ENCODE measurements at places on chromosomes 3 and 15. TPM values are rescaled to one million over a fixed set of nuclear protein-coding genes. Genes with fewer than 3 reads are reported as not detected.

The CLDN1 gene
- 4.1 TPM for total RNA-seq

DNA sequence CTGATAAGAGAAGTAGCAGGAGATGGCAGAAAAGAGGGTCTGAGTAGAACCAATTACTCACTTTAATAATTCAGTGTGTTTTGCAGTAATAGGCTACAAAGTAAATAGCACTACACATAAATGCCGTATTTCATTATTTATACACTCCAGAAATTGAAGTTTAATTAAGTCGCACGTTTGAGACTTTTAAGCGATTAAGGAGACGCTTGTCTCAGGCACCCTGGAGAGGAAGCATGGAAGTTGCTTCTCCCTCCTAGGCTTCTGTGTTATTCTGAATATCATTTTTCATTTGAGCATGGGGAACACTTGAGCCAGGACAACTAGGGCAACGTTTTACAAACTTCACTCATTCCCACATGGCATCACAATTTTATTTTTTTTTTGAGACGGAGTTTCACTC lies 12.2 kb downstream of the GXYLT2 start:
- DNase-seq: no peak

DNA sequence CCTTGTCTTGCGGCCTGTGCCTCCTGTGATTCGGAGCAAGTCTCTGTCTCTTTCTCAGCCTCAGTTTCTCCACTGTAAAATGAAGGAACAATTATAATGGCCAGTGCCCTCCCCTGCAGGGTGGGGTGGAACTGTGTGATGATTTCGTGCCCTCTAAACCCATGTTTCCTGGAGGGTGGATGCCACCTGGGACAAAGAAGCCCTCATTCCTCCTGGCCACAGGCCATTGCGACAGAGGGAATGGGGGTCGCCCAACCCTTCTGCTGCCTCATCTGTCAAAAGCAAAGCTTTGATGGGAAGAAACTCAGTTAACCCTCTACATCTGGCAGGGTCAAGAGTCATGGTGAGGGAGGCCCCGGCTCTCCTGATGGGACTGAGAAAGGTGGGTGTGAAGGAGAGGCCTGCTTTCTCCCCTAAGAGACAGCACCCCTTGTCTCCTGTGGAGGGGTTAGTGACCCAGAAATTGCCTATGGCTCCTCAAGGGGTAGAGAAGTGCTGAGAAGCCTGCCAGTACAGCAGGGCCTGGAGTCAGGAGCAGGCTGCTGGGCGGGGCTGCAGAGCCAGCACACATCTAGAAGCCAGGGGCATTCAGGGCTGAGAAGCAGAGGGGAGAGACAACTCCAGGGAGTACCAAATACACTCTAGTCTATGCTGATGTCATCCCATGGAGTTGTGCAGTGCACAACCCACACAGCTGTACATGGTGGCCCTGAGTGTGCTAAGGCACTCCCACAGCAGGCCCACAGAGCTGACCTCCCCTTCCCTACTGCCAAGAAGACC lies 61.0 kb downstream of the PLXNA1 start:
- DNase-seq: no peak

DNA sequence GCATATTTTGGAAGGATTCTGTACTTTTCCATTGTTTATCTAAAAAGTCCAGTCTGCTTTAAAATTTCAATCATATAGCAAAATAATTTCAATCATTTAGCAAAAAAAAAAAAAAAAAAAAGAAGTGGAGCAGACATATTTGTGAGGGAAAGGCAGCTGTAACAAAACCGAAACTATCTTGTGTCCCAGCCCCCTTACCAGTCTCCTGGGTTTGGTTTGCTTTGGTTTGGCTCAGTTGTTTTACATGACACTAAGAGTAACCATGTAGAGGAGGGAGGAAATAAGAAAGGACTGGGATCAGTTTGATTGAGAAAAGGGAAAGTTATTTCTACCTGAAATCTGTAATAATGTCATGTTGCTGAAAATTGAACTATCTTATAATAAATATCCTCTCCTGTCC lies 158.8 kb upstream of the GADL1 start:
- no peak for DNase-seq

DNA sequence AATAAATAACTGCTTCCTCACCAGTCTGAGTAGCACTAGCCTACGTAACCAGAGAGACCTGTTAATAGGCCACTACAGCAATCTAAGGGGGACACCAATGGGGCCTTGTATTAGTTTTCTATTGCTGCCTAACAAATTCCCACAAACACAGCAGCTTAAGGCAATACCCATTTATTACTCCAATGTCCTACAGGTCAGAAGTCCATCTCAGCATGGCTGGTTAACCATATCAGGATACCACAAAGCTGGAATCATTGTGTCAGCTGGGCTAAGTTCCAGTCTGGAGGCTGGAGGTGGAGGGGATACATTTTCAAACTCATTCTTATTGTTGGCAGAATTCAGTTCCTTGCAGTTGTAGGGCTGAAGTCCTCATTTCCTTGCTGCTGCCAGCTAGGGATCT lies 331.9 kb downstream of the ULK4 start:
- no peak for DNase-seq

Data from frontal cortex (tissue), 4 donors.